ENCODE measurements at places on chromosomes 13 and 19.

DNA sequence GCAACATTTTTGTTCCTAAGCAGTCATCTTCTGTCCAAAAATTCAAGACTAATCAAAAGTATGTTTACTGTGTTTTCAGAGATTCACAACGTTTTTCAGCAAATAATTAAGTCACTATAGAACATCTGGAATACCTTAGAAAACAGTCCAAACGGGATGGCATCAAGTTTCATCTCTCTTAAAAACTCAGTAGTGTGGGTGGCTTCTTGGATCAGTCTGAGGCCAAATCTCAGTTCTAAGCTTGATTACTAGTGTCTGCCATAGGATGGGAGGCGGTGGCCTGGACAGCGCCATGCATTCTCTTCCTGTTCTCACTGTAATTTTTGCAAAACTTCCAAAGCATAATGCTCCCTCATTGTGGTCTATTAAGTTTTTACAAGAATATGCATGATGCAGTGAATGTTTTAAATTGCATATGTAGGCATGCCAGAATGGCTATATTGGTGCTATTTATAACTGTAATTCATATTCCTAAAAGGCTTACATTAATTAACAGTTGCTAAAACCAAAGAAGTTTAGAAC is 37.1 kb downstream of the ANKRD10 start:
- no peak for DNase-seq

- DNase-seq = no peak
Measured at GRCh38 chr13:95251641-95252040, 49.6 kb downstream of the ABCC4 start.

DNA sequence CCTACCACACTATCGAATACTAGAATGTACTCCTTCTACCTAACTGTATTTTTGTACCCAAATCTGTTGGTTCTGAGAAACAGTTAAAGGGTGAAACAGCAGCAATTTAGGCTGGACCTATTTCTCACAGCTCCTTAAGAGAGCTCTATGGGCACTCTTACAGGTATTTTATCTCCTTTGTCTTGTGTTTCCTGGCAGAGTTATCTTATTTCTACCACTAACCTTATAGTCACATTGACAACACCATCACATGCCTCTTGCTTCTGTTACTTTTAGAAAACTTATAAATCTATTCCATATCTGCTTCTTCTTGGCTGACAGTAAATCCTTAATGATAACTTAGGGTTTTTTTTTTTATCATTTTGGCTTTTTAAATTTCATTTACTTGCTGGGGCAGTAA is 130.7 kb downstream of the MYO16 start:
- no peak for DNase-seq

DNA sequence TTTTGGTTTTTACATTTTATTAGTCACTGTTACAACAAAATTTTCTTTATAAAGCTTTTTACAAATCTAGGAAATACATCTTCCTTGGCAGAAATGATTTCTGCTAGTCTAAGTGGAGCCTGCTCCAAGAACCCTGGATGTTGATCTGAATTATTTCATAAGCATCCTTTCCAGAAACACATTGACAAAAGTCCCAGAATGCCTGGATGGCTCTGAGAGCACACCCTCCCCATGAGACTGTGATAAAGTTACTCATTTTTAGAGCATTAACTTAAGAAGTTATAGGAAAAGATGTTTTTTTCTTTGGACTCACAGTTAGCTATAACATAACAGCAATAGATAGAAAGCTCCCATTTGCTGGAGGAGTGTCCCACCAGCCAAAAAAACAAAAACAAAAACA is 559.6 kb upstream of the SPRY2 start:
- no peak for DNase-seq

DNA sequence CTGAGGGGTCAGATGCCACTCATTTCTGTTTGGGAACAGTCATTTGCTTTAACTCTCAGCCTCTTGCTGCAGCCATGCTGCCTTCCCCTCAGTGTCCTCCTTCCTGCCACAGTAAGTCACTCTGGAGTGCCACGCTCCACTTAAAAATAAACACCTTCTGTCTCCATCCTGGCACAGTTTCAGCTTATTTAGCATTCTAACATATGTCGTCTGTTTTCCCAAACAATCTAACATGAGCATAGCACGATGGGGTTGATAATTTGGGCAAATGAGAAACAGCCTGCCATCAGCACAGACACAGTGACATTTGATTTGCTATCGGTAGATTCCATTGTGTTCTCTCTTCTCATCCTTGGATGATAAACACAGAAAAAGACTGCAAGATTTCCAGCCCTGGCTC is 768.6 kb downstream of the UQCRFS1 start:
- DNase-seq = no peak

- DNase-seq = no peak
Measured at GRCh38 chr13:72144636-72145035, 277.6 kb upstream of the DACH1 start.

DNA sequence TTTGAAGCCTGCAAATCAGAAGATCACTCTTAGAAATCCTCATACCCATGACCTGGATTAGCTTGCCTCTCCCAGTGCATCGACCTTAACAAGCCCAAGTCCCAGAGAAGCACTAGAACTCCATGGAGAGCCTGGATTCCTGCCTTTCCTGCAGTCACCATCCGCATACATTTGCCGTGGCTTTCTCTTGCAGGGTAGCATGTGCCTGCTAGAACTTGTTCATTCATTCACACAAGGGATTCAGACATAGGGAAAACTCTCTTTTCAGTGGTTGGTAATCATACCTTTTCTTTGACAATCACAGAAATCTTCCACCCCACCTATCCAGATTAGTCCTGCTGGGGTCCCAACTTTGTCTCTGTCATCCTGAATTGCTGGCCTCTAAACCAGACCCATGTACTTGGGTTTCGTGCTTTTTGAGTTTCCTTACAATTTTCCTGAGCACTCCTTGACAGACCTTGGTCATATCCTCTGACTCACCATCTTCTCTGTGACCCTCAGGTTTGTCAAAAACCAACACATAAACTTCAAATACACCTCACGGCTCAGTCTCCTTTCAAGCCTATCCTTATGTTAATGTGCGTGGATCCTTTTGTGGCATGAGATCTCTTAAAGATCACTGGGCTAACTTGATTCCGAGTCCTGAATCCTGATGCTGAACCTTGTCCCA is 355.0 kb downstream of the MYO16 start:
- DNase-seq = no peak

GRCh38 chr19:17314007-17314593 is 4.7 kb downstream of the DDA1 start:
- no peak for DNase-seq

- peak; percentile 93 for DNase-seq
Measured at GRCh38 chr19:51777570-51778462, 16.8 kb downstream of the FPR2 start.

- DNase-seq = no peak
Measured at GRCh38 chr19:5237190-5237780, 103.3 kb downstream of the PTPRS start.

GRCh38 chr13:113650275-113650674 is 7.7 kb downstream of the ATP4B start:
- no peak for DNase-seq

DNA sequence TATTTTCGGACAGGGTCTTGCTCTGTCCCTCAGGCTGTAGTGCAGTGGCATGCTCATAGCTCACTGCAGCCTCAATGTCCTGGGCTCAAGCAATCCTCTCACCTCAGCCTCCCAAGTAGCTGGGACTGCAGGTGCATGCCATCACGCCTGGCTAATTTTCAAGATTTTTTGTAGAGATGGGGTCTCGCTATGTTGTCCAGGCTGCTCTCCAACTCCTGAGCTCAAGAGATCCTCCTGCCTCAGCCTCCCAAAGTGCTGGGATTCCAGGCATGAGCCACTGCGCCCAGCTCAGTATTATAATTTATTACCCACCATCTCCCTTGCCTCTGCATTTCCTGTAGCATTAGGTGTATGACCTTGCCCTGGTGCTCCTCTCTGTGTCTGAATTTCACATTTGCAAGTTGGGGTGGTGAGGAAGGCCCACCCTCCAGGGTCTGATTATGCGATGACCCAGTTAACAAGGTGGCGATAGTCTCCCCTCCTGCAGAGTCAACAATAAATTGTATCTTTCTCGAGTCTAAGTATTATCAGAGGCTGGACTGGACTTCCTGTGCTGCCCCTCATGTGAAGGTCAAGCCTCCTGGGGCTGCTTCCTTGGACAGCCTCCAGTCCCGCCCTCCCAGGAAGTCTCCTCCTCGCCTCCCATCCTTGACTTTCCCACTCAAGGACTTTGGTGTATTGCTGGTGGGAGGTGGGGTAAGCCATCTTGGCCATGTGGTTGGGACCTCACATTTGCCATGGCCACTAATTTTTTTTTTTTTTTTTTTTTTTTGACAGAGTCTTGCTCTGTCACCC is 1.5 kb upstream of the TUBB4A start:
- DNase-seq = no peak

- peak; percentile 13 for DNase-seq
Measured at GRCh38 chr13:101916775-101917474, 464.4 kb downstream of the ITGBL1 start.

- DNase-seq = no peak
Measured at GRCh38 chr13:111895896-111896821, 170.8 kb upstream of the SOX1 start.

DNA sequence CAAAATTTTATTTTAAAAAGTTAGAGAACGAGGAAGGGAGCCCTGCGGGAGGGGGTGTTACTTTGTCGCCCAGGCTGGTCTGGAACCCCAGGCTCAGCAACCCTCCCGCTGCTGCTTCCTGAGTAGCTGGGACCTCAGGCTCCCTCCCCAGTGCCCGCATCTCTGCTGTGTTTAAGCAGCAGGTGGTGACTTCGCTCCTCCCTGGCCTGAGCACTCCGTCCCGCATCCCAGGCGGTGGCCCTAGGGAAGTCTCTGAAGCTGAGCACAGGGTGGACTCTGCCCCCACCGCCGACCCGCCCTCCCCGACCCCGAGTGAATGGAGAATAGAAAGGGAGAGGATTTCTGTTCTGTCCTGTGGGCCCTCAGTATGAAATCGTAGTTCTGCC is 30.5 kb downstream of the ZNF701 start:
- DNase-seq = peak; percentile 60

- DNase-seq = no peak
Measured at GRCh38 chr13:90690458-90691080, 656.9 kb upstream of the MIR17HG start.

- no peak for DNase-seq
Measured at GRCh38 chr13:51589793-51590192, 5.5 kb downstream of the WDFY2 start.

DNA sequence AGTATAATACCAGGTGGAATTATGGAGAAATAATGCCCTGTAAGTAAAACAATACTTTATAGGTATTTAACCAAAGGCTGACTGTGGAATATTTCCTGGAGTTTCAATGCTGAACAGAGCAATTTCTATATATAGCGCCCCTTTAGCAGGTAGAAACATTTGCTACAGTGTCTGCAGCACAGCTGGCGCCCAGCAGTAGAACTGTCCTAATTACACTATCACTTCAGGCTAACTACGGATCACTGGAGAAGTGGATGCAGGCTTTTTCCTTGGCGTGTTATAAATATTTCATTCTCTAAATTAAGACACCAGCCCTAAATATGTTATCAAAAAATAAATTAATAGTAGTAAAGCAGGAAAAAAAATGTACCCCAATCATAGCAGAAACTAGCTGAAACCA is 3.1 kb downstream of the SHISA2 start:
- DNase-seq = no peak
